ENCODE measurements at places on chromosomes 5 and 9.

DNA sequence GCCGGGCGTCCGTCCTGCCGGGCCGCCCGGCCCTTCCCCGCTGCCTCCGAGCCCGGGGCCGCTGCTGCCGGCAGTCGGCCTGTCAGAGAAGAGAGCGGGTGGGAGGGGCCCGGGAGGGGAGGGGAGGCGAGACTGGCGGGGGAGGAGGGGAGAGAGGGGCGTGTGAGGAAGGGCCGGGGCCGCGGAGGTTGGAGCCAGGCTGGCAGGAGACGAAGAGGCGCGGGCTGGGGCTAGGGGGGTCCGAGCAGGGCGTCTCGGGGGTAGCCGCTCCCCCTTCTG is 570 bp downstream of the CREBRF start:
- peak; percentile 95 for DNase-seq

DNA sequence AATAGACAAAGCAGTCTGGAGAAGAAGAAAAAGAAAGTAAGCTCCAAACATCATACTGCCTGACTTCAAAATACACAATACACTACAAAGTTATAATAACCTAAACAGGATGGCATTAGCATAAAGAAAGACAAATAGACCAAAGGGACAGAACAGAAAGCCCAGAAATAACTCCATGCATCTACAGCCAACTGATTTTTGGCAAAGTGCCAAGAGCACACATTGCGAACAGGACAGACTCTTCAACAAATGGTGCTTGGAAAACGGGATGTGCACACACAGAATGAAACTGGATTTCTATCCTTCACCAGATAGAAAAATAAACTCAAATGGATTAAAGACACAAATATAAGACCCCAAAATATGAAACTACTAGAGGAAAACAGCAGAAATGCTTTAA is 66.6 kb upstream of the SPATA31E1 start:
- DNase-seq = no peak

DNA sequence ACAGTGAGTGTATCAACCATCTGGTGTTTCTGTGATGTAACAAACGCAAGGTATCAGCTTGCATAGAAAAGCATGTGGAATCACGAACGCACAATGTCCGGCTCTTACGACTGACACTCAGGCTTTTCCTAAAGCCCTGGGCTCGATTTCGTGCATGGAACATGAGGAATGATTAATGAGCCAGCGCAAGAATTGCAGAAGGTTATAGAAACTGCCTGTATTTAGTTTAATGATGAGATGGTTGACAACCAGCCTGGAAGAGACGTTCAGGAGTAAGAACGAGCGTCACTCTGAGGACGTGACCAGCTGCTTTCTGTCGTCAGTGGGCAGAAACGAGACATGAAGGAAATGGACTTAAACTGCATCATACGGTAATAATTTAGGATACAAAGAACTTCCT is 497.6 kb downstream of the IRX1 start:
- no peak for DNase-seq

DNA sequence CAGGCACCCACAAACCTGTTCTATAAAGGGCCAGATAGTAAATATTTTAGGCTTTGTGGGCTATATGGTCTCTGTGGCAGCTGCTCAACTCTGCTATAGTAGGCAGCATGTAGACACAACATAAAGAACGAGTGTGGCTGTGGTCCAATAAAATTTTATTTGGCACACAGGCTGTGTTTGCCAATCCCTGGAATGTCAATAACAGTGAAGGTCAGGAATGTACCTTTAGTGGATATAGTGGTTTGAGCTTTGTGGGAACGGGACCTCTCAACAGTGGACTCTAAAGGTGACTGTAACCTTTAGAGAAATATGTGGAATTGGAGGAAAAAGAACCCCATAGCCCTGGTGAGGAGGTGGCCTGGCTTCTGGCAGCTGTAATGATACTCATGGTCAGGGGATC is 145.2 kb downstream of the MAST4 start:
- DNase-seq = no peak

GRCh38 chr9:73219985-73220626 is 68.4 kb downstream of the ANXA1 start:
- no peak for DNase-seq

Measured in H7 (cell line).